ENCODE measurements at places on chromosomes 16 and 17.

DNA sequence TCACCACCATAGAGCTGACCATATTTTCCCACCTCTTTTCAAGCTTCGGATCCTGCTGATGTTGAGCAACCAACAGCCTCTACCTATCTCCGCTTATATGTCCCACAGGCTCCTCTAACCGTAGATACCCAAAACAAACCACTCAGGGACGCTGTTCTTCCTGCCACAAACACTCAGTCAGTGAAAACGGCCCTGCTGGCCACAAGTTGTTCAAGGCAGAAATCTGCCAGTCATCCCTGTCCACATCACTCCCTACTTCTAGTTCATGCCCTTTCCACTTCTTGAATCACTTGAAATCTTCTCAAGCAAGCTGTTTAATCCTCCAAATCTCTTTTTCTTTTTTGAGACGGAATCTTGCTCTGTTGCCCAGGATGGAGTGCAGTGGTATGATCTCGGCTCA lies 7.9 kb downstream of the RABEP2 start:
- DNase-seq, result no peak

GRCh38 chr17:2952174-2952845 lies 111.1 kb downstream of the OR1D5 start:
- DNase-seq, result no peak

DNA sequence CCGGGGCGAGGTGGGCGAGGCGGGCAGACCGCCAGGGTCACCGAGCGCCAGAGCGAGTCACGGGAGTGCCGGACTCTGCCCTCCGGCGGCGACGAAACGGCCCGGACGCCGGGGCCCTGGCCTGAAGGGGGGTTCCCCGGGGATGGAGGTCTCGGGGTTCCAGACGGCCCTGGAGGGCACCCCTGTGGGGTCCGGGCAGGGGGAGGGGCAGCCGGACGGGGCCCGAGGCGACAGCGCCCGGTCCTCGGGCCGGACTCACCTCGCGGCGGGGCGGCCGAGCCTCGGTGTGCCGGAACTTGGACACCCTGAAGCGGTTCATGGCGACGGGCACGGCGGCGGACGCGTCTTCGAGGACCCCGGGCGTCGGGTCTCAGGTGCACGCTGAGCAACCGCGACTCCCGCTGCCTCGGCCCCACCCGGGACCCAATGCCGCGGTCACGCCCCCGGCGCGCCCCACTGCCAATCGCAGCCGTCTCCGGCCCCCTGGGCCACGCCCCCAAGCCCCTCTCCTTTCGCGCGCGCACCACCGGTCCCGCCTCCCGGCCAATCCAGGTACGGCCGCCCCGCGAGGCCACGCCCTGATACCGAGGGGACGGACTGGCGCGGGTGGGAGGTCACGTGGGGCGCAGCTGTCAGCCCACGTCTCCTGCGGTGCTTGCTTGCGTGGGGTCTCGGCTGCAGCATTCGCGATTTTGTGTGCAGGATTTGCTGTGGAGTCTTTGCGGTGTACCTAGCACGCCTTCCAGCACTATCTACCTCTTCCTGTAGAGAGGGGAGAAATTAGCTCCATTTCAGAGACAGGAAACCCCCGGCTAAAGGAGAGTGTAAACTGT lies at the start of gene CORO7:
TSS of gene CORO7 (minus strand) at position 397 of the 833 bp plus-strand sequence. CDS start at position 319, 78 bp downstream.
- DNase-seq, result peak; percentile 97

DNA sequence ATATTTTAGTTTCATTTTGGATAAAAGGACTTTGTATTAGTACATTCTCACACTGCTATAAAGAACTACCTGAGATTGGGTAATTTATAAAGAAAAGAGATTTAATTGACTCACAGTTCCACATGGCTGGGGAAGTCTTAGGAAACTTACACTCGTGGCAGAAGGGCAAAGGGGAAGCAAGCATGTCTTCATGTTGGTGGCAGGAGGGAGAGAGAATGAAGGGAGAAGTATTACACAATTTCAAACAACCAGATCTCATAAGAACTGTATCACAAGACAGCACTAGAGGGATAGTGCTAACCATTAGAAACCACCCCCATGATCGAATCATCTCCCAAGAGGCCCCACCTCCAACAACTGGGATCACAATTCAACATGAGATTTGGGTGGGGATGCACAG lies 142.9 kb downstream of the USP31 start:
- no peak for DNase-seq

- DNase-seq, result no peak
Measured at GRCh38 chr17:48556576-48557401, 11.9 kb upstream of the HOXB2 start.

- DNase-seq, result no peak
Measured at GRCh38 chr17:10177913-10178505, 20.4 kb downstream of the GAS7 start.

- DNase-seq, result no peak
Measured at GRCh38 chr16:79656553-79657115, 56.1 kb upstream of the MAF start.

DNA sequence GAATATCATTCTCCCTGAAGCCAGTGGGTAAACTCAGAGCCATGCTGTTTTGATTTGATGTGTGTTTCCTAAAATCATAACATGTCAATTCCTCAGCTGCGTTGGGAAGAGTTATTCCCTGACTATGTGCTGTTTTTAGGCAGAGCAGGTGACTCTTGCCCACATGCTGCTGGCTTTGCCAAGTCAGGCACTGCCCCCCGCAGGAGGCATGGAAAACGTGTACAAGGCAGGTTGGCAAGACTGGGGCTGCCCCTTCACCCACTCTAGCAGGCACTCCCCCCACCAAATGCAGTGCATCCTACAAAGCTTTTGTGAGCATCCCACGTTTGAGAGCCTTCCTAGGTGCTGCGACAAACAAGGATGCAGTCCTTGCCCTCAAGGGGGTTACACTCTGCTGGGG lies 38.3 kb upstream of the NAT9 start:
- DNase-seq, result no peak

DNA sequence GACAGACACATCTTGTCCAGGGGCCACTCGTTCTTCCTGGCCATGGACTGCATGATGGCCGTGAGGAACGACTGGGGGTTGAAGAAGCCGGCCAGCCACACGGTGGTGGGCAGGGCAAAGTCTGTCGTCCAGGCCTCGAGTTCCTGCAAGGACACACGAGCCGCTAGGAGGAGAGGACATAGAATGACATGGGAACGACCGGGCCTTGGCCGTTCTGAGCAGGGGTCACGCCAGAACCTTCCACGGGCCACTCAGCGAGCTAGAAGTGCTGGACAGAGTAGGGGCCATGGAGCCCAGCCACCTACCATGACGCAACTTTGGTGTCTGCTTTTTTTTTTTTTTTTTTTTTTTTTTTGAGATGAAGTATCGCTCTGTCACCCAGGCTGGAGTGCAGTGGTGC lies 47.0 kb downstream of the PGS1 start:
- DNase-seq, result no peak

DNA sequence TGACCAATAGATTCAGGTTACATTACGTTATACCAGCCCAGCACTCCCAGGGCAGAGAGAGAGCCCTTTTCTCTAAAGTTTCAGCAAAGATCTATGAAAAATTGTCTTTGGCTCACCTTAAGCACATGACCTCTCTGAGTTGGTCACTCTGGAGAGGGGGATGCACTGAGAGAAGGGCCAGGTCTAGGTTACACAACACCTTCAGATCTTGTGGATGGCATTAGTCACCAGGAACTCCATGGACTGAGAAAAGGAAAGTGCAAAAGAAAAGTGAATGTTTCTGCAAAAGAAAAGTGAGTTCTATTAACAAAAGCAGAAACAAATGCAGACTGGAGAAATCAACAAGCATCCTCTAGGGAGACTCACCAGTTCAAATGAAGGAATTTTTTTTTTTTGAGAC lies 253.3 kb upstream of the SALL1 start:
- no peak for DNase-seq

DNA sequence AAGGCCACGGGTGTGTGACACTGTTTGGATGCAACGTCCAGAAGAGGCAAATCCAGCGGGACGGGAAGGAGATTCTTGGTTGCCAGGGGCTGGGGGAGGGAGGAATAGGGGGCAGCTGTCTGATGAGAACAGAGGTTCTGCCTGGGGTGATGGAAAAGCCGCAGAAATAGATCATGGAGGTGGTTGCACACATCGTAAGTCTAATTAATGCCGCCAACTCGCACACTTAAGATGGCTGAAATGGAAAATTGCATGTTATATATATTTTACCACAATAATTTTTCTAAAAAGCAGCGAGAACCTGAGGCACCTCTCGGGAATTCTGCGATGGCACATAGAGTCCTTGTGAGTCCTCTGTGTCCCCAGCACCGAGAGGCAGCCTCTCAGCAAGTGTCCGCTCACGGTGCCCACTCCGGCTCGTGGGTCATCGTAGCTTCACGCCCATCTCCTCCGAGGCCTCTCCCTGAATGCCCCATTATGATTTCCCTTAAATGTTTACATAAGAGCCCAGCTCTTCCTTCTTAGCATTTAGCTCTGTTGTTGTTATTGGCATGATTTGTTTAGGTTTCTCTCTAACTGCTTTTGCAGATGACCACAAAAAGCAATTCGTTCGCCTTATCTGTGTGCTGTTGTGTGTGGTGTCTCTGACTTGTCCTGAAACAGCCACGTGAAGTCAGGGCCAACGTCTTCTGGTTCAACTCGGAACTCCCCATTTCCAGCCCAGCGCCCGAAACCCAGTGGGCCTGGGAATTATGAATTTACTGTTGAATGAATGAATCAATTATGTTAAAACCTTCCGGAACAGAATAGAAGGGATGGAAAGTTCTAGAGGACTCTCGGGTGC lies 7.7 kb downstream of the WFDC1 start:
- no peak for DNase-seq

GRCh38 chr16:56423584-56424403 lies 1.6 kb downstream of the AMFR start:
- DNase-seq, result no peak

GRCh38 chr16:85286066-85286831 lies 174.0 kb upstream of the CIBAR2 start:
- DNase-seq, result no peak

DNA sequence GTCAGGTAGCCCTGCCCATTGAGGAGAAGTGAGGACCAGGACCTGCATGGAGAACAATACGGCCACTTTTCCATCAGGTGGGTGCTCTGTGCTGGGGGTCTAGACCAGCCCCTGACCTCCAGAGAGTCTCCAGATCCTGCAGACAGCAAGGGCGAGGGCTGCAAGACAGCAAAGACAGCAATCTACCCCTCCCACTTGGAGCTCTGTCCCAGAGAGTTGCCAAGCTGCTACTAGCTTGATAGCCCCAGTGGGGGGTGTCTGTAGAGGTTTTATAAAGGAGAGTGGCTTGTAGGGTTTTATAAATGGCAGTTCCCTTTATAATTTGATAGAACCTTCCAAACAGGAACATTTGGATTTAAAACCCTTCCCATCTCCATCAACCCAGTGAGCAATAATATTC lies 16.7 kb upstream of the SLFN11 start:
- DNase-seq, result no peak

DNA sequence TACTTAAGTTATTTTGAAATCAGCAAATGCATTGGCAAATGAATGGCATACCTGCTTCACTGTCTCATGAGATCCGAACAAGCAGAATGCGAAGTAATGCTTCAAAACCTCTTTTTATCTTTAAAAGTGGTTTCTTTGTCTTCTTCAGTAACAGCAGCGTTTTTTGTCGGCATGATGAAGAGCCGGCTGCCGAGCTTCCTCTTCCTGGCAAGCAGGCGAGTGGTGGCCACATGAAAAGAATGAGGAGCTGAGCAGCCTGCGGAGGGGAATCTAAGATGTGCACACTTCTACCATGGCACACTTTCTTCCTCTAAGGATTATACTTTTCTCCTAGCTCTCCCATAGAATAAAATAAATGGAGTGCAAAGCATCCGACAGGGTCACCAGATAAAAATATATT lies 42.4 kb upstream of the AKTIP start:
- peak; percentile 20 for DNase-seq

DNA sequence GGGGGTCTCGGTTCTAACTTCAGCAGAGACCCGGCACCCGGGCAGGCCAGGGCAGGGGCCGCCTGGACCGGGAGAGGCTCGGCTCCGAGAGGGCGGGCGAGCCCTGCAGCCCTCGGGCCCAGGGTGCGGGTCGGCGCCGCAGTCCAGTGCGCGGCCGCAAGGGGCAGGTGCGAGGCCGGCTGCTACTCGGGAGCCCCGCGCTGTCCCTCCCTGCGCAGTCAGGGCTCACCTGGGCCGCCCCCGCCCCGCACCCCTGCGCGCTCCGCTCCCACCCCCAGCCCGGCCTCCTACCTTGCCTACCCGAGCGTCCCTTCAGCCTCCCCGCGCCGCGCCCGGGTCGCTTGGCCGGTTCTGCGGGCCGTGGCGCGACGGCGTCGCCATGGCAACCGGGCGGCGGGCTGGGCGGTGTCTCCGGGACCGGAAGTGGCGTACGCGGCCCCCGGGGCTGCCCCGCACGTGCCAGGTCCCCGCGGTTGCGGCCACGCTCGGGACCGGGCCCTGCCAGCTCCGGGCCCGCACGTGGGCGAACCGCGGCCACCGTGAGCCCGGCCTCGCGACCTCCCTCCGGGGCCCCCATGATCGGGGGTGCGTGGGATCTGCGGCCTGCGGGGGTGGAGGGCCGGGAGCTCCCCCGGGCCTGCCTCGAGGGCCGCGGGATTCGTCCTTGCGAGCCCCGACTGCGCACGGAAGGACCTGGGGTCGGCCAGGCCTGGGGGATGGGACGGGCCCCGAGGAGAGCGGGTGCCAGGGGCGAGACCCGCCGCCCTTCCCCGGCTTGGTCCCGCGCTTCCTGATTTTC lies at the start of gene CYB561:
TSS of gene CYB561 (minus strand) at position 353 of the 799 bp plus-strand sequence. CDS start 8,759 bp downstream, outside the sequence.
- peak; percentile 66 for DNase-seq

DNA sequence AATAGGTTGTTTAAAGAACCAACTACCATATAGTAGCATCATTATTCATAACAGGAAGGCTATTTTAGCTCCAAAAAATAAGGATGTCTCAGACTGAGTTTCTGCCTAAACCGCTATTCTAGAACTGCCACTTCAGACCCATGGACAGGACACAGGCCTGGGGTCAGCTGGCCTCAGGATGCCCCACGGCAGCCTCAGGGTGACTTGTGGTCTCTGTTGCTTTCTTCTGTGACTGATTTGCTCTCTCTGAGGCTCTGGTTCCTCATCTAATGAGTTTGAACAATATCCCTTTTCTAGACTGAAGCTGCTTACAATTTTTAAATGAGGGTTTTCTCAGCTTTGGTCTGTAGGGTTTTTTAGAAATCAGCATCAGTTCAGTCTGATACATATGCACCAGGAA lies 31.8 kb upstream of the IRF8 start:
- no peak for DNase-seq

DNA sequence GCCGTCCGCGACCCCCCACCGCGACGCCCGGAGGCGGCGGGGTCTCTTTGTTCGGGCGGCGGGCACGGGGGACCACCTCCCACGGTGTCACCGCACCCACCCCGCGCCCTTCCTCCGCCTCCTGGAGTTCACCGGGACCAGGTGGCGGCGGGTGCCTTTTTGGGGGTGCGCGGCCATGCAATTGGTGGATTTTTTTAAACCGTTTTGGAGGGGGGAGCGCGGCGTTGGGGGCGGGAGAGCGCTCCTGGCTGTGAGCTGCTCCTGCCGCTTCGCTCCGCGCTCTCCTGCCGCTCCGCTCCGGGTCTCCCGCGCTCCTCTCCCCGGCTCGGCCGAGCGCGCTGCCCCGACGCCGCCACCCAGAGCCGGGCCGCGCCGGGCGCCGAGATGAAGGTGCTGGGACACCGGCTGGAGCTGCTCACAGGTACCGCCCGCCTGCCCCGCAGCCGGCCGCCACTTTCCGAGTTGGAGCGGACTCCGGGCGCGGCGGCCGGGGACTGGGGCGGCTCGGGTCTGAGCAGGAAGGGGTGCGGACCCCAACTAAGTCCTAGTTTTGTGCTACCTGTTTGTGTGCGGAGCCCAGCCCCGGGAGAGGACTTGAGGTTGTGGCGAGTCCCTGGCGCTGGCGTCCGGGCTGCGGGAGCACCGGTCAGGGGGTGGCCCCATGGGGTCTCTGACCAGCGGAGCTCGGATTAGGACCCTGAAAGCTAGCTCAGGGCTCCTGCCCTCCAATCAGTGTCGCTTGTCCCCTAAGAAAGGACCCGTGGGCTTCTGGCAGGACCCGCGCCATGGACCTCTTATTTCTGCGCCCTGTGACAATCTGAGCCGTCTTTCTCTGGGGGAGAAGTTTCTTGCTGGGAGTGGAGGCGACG lies 35.7 kb upstream of the NDRG4 start:
- DNase-seq, result no peak
